ENCODE measurements at places on chromosomes 16 and 17.

DNA sequence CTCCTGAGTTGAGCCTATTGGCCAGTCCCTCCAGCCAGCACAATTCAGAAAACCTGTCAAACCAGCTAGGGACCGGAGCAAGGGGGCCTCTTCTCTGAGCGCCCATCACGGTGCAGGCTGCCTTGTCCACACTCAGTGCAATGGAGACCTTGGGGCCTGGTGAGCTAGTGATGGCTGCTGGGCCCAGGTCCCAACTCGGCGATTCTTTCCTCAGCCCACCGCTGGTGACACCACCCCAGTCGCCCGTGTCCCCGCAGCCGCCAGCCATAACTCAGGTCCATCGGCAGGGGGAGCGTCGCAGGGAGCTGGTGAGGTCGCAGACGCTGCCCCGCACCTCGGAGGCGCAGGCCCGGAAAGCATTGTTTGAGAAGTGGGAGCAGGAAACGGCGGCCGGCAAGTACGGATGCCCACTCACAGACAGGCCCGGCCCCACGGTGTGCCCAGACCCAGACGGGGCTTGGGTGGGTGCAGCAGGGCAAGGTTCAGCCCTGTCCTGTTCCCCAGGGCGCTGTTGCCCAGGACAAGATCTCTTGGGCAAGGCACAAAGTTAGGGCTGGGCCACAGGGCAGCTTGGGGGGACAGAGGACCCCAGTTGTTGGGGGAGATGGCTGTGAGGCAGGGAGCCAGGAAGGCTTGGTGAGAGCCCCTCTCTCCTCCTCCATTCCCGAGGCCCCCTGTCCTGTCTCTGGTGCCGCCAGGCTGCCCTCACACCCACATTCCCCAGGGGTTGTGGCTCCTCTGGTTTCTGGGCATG lies 10.8 kb downstream of the SMTNL2 start:
- peaks cover 29% of the 10 kb centered on the region for H3K27me3 ChIP-seq
- DNase-seq = no peak
- no peak overlapping the region for H3K4me3 ChIP-seq
- no peaks in the 10 kb centered on the region for H3K36me3 ChIP-seq
- H3K27ac ChIP-seq = no peak overlapping the region

GRCh38 chr17:31453896-31454295 lies 62.4 kb downstream of the RAB11FIP4 start:
- H3K36me3 ChIP-seq = no peaks in the 10 kb centered on the region
- peaks cover 5% of the 10 kb centered on the region for H3K27me3 ChIP-seq
- peaks cover 12% of the 10 kb centered on the region for H3K4me1 ChIP-seq
- DNase-seq = no peak
- H3K27ac ChIP-seq = no peak overlapping the region
- no peak overlapping the region for H3K4me3 ChIP-seq

DNA sequence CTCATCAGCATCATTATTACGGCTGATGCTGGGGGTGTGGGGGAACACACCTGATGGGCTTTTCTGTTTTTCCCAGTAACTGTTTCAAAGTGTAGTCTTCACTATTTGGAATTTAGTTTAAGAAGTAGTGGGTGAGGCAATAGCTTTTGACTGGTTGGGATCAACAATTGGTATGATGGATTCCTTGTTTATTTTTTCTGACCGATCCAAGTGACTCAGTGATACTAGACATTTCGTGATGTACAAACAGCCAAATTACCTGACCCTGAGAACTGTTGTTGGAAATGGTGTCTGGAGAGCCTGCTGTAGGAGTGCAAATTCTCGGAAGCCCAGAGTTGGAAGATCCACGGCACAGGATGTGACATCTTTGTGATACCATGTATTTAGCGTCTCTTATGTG lies 204.2 kb downstream of the PRKCA start:
- no peak for DNase-seq
- no peak overlapping the region for H3K4me3 ChIP-seq
- no peaks in the 10 kb centered on the region for H3K27me3 ChIP-seq
- no peaks in the 10 kb centered on the region for H3K4me1 ChIP-seq
- H3K36me3 ChIP-seq = no peaks in the 10 kb centered on the region
- no peak overlapping the region for H3K27ac ChIP-seq

DNA sequence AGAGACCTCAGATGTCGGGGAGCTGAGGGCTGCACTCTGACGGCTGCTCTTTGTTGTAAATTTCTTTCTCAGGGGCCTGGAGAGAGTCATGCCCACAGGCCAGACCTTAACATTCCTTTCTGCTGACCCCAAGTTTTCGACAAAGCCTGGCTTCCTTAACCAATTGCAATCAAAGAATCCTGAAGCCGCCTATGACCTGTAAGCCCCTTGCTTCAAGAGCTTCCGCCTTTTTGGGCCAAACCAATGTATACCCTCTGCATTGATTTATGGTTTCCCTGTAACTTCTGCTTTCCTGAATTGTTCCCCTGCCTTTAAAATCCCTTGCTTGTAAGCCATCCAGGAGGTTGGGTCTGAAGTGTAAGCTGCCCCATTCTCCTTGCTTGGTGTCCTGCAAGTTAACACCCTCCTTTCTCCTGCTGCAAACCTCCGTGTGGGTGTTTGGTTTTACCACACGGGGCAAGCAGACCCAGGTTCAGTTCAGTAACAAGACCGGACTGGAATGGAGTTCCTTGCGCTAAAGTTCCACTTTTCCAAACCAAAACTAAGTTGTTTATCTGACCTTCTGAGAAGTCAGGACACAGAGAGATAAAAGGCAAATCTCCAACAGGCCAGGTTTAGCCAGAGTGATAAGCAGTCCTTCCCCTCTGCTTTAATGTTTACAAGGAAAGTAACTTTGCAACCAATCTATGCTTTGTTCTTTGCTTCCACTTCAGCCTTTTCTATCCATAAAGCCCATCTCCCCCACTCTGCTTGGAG lies 141.6 kb downstream of the KCNJ12 start:
- no peak overlapping the region for H3K27ac ChIP-seq
- H3K36me3 ChIP-seq = no peaks in the 10 kb centered on the region
- H3K27me3 ChIP-seq = peaks cover 7% of the 10 kb centered on the region

DNA sequence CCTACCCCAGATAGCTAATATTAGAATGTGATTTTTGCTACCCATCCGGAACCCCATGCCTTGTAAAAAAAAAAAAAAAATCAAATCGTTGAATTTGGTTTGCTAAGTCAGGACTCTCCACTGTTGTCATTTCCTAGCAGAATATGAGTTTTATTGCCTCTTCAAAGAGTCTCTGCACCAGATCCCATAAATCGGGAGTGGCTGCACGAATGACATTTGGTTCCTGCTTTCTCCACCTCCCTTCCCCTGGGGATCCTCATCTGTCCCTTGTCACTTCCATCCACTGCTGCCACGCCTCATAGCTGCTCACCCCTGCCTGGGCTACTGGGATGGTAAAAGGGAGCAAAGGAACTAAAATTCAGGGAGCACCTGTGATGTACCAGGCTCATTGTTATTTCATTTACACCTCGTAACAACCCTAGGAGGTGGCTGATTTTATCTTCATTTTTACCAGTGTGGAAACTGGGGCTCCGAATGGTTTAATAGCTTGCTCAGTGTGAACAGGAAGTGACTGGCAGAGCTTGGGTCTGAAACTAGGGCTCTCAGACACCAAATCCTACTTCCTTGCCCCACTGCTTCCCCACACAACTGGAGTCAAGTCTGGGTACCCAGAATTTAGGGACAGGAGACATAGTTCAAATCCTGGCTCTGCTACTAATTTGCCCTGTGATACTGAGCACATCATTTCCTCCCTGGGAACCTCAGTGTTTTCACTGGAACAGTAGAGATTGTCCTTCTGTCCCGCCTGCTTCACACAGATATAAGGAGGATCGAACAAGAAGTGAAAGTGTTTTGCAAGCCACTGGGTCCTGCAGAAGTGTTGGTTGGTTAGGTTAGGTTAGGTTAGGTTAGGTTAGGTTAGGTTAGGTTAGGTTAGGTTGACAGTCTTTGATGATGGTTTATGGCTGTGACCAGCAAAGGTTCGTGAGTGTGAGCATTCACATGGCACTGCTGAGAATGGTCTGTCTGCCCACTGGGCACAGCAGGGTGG lies 585 bp upstream of the KRT36 start:
- H3K27me3 ChIP-seq = peaks cover 8% of the 10 kb centered on the region
- no peak overlapping the region for H3K27ac ChIP-seq
- H3K36me3 ChIP-seq = no peaks in the 10 kb centered on the region
- no peak overlapping the region for H3K4me3 ChIP-seq

DNA sequence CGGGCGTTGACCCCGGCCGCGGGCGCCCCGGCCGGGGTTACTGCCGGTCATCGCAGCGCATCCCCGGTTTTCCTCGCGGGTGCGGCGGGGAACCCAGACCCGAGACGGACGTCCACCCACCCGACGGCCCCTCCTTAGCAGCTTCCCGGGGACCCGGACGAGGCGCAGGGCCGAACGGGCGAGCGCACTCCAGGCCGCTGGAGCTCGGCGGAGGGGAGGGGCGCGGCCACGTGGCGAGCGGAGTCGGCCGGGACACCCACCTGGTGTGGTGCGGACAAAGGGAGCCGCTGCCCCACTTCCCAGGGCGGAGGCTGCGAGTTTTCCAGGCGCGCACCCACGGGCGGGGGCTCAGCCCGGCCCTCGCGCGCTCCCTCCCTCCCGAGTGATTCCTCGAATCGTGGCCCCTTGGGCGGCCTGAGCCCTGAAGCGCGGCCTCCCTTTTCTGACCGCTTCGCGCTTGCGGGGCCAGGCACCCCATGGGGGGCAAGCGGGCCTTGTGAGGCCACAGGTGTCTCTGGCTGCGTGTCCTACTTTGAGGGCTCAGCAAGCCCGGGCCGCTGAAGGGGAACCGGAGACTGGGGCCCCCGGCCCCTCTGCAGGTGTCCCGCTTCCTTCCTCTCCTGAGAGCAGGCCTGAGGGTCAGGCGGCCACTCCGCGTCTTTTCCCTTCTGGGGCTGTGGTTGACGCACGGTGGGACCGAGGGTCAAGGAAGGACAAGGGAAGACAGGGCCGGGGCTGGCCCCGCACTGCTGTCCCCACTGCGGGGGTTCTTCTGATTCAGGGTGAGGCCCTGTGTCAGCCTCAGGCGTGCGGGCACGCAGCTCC lies 1.1 kb upstream of the FASN start:
- H3K27ac ChIP-seq = peak overlapping the region; percentile 95
- H3K4me3 ChIP-seq = peak overlapping the region; percentile 87

DNA sequence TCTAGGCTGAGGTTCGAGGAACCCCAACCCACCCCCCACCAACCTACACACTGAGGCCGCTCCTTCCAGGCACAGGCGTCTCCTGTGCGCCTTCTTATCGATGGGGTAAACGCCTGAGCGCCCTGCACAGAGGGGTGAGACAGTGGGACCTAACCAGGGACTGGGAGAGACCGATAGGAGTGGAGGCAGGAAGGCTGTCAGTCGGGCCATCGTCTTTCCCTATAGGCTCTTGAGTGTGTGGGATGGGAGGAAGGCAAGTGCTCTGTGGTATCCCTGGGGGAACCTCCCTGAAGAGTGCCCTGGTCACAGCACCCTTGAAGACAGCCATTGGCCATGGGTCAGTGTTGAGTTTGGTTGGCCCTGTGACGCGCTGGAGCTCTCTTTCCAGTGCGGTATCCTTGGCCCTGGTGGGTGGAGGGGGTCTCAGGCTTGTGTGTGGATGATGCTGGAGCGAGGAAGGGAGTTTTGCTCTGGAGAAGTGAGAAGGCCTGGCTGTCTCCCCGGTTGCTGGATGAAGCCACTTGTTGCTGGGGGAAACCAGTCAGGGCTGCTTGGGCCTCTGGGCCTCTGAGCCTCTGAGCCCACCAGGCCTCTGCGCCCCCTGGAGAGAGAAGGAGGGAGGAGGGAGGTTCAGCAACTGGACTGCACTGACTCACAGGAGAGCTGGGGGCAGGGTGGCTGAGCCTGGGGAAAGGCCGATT lies 1.7 kb downstream of the GPRC5C start:
- no peak for DNase-seq
- H3K4me1 ChIP-seq = peaks cover 6% of the 10 kb centered on the region

DNA sequence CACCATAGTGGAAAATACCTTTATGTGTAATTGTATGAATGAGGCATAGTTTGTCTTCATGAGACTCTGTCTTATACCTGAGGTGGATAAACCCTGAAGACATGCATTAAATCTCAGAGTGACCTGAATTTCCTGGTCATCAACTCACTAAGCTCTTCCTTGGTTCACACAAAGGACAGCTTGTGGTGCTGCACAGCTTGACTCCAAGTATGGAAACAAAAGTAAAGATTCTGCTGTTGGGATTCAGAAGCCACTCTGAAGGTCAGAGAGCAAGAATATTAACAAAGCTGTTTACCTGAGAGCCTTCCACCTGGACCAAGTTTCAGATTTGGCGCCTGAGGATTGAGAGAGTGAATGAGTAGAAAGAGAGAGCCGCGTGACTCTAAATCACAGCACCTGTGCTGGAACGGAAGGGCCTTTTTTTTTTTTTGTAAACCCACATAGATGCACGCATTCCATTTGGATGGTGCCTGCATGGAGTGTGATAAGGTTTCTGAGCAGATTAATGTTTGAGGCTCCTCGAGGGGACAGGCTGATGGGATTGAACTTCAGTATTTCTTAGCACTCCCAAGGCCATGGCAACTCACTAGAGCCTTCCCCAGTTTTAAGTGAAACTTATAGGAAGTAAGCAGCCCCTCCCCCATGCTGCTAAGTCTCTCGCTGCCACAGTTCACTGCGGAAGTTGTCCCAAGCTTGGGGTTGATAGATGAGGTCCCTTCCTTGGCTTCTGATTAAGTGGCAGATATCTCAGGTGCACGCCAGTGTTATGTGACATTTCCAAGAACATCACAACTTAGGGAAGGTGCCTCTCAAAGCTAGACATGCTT lies 28.7 kb downstream of the CALB2 start:
- H3K4me3 ChIP-seq = no peak overlapping the region
- H3K4me1 ChIP-seq = peaks cover 3% of the 10 kb centered on the region
- no peak for DNase-seq
- no peaks in the 10 kb centered on the region for H3K36me3 ChIP-seq
- H3K27ac ChIP-seq = no peak overlapping the region
- peaks cover 29% of the 10 kb centered on the region for H3K27me3 ChIP-seq

DNA sequence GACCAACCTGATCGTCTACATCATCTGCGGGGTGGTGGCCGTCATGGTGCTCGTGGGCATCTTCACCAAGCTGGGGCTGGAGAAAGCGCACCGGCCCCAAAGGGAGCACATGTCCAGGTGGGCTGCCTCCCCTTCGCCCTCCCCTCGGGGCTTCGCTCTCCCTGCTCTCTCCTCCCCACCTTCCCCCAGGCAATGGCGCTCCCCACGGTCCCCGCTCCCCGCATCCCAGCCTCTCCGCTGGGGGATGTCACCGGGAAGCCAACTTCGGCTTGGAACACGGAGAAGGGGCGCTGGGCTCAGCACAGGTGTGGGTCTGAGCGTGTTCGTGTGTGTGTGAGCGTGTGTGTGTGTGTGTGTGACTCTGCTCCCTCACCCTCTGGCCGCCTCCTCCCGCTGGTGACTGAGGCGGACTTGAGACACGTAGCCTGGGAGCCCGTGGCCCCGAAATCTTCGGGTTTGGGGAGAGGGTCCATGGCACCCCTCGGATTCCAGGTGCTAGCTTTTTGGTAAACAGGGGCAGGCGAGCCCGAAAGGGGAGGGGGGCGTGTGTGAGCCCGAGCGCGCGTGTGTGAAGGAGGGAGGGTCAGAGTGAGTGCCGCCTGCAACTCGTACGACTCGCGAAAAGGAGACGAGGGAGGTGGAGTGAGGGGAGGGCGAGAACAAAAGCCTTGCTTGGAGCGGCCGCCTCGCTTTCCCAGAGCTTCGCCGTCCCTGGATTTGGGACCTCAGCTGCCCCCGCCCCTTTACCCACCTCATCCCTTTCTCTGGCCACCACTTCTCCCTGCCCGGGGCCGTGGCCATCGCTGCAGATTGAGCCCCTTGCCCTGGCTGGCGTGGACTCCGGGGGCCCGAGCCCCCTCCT lies 1.3 kb downstream of the SHISA9 start:
- no peaks in the 10 kb centered on the region for H3K36me3 ChIP-seq
- peaks cover 15% of the 10 kb centered on the region for H3K27me3 ChIP-seq
- no peak for DNase-seq
- H3K4me1 ChIP-seq = no peaks in the 10 kb centered on the region
